Esophagus mucosa (tissue), 1 donor: ENCODE measurements at places on chromosomes 7 and 10. TPM values are rescaled to one million over a fixed set of nuclear protein-coding genes. Genes with fewer than 3 reads are reported as not detected.

DNA sequence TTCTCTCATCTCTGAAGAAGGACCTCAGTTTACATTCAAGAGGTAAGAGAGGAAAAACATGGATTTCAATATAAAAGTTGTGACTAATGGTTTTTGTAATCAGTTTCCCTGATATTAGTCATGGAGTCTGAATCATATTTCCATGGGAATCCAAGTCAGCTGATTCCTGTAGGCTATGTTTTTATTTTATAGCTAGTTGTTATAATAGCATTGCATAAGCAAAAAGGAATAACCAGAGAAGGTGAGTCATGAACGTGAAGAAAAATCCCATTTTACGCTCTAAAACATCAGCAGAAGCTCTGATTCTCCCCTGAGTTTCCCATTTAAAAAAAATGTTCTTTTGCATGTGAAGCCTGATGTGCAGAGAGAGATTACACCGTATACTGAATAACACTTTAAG lies 299.3 kb downstream of the SFMBT2 start:
- peak; percentile 59 for ATAC-seq

GRCh38 chr7:132307465-132307864 lies 268.8 kb downstream of the PLXNA4 start:
- ATAC-seq = no peak

COL13A1 gene
- total RNA-seq = 0.92 TPM

GRCh38 chr10:109386921-109387320 lies 536.4 kb downstream of the XPNPEP1 start:
- ATAC-seq = no peak

RARRES2 gene
- total RNA-seq = 7.5 TPM

DNA sequence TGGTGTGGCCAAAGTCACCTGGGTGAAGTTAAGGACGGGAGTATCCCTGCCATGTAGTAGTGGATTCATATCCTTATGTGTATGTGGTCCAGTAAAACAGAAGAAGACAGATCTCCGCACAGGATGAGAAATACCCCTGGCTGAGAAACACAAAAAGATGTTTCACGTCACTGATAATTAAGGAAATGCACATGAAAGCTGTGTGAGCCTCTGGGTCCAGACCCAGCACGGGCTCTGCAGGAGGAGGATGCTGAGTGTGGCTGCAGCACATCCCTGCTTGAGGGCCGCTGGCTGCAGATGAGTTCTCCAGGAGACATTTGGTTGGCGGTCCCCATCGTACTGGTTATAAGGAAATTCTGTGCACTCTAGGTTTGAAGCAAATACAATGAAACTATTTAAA lies 8.2 kb upstream of the SUN1 start:
- ATAC-seq = no peak

UBE3C gene
- total RNA-seq = 44.5 TPM

DNA sequence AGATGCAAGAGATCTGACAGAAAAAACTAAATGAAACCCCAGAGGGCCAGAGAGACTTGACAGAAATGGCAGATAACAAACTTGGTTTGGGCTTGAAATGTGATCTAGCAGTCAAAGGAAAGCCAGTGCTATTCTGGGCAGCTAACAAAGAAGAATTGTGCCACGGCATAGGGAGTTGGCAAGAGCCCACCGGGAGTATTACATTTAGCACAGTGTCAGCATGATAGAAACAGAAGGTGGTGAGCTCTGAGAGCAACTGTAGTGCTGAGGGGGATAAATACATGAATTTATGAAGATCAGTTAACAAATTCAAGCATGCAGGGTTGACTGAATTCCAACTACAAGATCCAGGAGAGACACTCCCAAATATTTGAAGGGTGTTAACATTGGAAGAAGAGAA lies 91.1 kb downstream of the AHCYL2 start:
- ATAC-seq = peak; percentile 67
